Glutamatergic neuron (in vitro differentiated cells): ENCODE measurements at places on chromosomes 2 and 18. TPM values are rescaled to one million over a fixed set of nuclear protein-coding genes. Genes with fewer than 3 reads are reported as not detected.

DNA sequence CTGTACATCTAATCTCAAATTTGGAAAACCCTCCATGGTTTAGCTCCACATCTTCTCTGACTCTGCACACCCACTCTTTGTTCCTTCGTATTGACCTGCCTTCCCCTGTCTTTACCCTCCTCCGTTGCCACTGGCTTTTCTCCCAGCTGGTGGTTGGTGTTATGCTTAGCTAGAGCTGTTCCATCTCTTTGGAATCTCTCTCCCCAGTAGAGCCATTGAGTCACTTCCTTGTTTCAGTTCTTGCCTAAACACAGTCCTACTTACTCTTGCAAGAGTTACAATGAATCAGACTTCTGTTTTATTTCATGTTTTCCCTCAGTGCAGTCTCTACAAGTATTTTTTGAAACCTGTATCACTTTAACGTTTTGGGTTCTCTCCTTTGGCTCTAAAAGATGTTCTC, 263.9 kb downstream of the LTBP1 start:
- no peak for DNase-seq

DNA sequence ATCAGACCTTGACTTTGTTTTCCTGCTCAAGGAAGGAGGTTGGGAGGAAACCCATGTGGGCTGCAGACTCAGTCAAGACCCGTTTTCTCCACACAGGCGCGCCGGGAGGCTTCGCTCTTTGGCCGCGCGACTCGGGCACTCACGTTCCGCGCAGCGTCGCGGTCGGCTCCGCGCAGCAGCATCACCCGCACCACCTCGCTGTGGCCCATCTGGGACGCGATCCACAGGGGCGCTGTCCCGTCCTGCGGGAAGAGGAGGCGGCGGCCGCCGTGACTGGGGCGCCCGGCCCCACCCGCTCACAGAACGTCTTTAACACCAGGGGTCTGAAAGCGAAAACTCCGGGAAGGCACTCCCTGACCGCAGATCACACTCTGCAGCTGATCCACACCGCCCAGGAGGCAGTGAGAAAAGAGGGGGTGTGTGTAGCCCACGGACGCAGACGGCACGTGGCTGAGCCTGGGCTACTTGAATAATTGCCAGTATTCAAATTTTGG, 33.1 kb upstream of the NPC1 start:
- DNase-seq: peak; percentile 49

- no peak for DNase-seq
These were observed 105.5 kb downstream of the UGGT1 start for GRCh38 chr2:128196471-128196931.

DNA sequence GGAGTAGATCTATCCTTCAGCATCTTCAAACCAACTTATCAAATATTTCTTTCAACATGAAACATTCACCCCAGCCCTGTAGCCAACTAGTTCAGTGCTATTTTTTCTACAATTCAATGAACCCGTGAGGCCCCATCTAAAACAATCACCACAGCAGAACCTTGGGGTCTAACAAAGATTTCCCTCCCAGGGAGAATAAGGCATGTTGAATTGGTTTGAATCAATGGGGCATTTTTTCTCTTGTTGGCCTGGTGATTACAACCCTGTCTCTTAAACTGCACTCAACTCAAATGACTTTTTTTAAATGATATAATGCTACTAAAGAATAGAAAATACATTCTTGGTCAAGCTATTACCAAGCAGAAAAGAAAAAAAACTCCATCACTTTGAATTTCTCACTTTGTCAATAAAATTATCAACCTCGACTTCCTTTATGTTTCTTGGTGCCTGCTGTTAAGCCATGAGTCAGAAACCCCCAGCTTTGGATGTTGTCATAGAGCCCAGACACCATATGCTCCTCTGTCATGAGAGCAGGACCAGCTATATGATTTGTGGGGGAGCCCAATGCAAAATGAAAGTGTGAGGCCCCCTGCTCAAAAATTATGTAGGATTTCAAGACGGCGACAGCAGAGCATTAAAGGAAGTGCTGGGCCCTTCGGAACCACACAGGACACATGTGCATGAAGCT, 282.4 kb downstream of the MEIS1 start:
- no peak for DNase-seq

- no peak for DNase-seq
These were observed 71.1 kb downstream of the DOCK10 start for GRCh38 chr2:224971214-224971613.

DNA sequence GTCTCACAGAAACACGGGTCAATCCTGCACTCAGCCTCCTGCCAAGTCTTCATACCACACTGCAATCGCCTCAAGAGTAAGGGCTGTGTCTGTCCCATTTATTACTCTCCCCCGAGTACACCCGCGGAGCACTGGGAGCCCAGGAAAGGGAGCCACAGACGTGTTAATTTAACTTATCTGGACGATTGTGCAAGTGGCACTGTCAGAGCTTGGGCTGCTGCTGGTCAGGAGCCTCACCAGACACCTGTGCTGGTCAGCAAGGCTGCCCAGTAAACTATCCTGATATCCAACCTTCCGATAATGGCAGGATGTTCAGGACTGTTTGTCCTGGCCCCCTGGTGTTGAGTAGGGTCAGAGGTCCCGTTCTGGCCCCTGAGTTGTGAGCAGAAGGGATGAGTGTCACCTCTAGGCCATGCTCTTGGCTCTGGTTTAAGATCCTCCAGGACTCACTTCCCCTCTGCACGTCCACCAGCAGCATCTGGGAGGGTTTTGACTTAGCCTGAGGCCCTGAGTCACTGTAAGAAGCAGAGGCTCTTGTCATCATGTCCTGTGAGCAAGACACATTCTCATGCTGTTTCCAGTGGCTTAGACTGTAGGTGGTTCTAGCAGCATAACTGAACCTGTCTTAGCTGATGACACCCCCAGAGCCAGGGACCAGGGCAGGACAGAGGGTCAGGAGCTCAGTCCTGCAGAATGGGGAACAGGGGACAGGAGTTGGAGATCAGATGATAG, 82.5 kb upstream of the ARL4C start:
- no peak for DNase-seq

DNA sequence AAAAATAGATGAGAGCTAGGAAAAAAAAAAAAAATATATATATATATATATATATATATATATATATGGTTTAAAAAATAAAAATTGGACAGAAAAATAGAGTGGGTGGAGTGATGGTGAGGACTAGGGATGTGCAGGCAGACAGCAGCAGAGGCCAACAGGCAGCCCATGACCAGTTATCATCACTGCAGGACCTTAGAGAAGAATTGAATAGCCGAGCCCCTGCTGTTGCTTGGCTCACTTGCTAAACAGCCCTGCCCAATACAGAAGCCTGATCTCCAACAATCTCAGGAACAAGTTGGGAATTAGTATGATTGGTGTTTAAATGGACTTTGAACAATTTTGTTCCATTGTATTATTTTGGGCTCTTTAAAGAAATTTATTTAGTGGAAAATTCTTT, 967.5 kb upstream of the PIK3C3 start:
- no peak for DNase-seq

- DNase-seq: peak; percentile 94
These were observed at the start of gene MRPS5 for GRCh38 chr2:95121407-95122196. Gene MRPS5 (minus strand): TSS chr2:95121808. CDS start chr2:95121791, 17 bp downstream.

DNA sequence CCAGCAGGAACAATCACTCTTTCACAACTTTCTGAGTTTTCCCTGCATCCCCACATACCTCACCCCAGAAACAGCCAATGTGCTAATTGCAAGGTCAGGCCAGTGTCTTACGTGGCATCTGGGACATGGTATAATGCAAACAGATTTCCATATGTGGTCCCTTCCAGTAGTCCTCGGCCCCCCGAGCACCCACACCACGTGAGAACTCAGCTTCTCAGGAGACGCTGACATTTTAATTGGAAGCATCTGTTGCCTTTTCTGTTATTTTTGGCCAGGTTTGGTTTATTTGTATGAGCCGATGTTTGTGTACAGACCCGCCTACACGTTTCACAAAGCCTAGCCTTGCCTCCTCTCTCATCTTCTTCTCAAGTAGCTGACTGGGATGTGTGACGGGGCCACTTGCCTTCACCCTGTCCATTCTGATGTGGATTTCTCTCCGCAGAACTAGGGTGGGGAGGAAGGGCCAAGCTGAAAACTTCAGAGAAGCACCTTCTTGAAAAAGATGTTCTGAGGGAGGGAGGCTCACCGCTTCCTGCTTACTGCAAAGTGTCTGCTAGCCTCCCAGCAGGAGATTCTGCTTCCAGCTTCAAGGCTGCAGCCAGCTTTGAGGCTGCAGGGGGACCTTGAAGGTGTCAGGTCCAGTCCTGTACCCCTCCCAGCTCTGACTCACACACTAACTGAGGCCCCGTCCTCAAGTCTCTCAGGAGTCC, 109.6 kb upstream of the SLC14A2 start:
- no peak for DNase-seq

DNA sequence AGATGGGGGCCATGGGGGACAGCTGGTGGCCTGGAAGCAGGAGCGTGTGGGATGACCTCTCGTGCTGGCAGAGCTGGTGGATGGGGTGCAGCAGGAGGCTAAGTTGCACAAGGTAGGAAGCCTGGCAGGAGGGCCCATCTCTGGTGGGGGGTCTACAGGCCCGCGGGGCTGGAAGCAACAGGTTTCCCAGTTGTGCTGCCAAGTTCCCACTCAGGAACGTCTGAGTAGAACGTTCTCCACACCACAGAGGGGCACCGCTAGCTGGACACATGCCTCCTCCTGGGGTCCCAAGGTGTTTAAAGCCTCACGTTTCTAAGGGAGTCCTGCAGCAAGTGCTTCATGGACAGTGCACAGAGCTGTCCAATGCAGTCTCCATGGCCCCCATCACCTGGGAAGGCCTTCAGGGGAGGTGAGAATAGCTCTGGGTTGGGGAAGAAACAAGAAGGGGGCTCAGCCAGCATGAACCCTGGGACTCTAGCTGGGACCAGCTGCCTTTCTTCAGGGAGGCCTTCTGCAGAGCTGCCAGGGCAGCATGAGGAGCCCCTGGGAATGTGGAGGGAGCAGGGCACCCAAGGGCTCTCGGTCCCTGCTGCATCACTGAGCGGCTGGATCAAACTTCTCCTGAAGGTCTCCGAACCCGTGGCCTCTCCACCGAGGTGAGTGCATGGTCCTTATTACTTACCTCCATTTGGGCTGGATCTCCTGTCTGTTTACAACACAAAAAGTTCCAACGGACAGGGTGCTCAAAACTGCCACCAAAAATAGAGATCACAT, 80.0 kb downstream of the TWIST2 start:
- no peak for DNase-seq

DNA sequence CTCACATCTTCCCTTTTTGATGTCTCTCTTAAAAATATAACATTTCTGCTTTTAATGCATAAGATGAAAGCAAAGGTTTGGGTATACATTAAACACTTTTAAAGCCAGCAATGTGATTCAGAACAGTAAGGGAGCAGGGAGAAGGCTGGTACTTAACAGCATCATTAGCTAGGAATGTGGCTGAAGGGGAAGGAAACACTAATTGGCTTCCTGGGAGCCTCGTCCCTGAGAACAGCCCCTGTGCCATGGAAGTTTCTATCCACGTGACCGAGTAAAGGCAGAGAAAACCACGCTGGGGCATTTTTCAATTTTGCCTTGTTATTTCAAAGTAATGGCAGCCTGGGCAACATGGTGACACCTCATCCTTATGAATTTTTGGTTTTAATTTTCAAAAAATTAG, 109.2 kb upstream of the GPC1 start:
- DNase-seq: no peak

DNA sequence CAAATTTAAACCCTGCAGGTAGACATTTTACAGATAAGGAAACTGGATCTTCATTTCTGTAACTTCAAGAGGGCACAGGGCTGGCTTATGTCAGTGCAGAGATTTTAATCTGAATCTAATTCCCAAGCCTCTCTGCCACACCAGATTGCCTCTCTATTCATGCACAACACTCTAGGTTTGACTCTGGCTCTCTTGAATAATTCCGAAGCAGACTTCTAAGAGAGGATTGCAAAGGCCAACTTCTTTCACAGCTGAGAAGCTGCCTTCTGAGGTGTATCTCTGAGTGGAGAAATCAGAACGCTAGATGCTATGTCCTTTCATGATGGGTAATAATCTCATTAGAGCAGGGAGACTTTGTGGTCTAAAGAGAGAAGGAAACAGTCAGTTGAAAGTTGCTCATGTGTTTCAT, 20.1 kb upstream of the MGAT5 start:
- DNase-seq: no peak

DNA sequence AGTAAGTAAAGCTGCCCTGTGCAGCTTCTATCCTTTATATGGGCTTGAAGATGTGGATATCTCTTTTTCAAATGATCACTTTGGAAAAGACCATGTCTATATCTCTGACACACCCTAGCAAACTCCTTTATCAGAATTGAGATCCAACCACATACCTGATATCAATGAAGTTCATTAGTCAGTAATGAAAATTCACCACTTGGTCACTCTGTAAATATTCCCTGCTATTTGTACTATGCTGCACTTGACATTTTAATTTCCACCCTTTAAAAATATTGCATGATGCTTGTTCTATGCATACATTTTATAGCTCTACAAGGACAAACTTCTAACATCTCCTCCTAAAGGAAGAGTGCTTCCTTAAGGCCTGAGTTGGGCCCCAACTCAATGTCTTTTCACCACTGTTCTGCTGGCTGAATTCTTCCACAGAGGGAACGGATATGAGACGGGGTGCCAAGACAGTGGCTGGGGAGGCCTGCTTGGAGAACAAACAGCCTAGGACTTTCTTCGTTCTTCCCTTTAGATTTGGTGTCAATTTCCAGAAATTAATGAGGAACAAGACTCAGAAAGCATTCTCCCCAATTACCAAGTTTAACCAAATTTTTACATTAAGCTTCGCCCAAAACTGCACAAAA, at the start of gene GKN2:
GKN2 (minus strand) TSS at position 7 of the 635 bp plus-strand sequence. CDS start 32 bp downstream, outside the sequence.
- no peak for DNase-seq

Gene STON1
- 4.2 TPM for total RNA-seq

Gene NEB
- total RNA-seq: 0.59 TPM

Gene TMEM182
- 5.8 TPM for total RNA-seq
